ENCODE measurements at places on chromosomes 2 and 18.

DNA sequence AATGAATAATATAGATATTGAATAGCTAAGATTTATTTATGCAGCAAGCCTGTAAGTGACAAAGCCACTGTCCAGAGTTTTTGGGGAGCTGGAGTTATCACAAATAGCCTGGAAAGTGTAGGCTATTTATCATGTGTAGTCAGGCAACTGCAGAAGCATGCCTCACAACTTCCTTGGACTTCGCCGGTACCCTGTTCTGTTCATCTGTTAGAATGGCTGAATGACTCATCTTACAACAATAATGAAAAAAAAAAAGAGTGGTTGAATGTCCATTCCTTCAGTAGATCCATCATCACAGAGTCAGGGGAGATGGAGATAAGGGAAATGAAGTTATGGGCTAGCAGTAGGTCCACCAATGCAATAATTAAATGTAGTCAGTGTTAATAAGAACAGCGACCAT lies 24.0 kb upstream of the ATP5MC3 start:
- no peak for DNase-seq

GRCh38 chr2:67892339-67892846 lies 170.4 kb downstream of the C1D start:
- no peak for DNase-seq

DNA sequence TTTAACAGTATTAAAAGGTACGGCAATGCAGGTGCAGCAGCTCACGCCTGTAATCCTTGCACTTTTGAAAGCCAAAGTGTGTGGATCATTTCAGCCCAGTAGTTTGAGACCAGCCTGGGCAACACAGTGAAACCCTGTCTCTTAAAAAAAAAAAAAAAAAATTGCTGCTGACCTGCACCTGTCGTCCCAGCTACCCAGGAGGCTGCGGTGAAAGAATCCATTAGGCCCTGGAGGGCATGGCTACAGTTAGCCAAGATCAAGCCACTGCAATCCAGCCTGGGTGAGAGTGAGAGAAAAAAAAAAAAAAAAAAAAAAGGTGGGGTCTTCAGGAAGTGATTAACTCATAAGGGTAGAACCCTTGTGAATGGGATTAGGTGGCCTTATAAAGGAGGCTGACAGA lies 12.8 kb downstream of the CUL3 start:
- DNase-seq: no peak

- no peak for DNase-seq
Measured at GRCh38 chr2:74577448-74577847, 22.9 kb downstream of the DOK1 start.

DNA sequence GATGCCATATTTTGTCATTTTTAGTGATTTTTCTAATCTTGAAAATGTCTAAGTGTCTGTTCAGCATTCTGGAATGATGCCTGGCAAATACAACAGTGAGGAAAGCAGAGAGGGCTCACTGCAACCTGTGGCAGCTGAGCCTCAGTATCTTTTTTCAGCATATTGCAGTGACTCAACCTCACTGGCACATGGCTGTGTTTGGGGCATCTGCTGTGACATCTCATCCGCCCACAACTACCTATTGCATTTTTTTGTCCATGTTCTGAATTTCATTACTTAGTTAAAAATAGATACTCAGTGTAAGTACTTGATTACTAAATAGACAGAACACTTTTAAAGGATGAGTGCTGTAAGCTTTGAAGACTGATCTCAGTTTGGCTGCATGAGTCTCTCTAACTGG lies 10.7 kb downstream of the BABAM2 start:
- DNase-seq: peak; percentile 33

Measured in head of caudate nucleus (tissue), 42 donors.